ENCODE measurements at places on chromosomes 16 and 17.

DNA sequence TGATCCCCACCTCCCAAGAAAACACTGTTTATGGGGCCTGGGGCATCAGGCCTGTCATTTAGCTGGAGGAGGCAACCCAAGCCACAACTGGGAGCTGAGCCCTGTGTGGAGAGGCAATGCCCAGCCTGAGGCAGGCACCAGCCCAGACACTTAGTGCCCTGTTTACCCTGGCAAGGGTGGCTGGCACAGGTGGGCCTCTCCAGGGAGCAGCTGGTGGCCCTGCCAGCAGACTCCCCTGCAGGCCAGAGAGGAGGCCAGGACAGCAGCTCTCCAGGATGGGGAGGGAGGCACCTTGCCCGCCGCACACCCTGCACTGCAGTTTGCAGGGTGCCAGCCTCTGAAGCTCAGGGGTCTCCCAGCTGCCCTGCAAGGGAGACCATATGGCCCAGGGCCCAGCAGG lies 9.1 kb upstream of the TMEM92 start:
- DNase-seq: no peak

GRCh38 chr16:87314990-87315420 lies 2.2 kb downstream of the C16orf95 start:
- no peak for DNase-seq

DNA sequence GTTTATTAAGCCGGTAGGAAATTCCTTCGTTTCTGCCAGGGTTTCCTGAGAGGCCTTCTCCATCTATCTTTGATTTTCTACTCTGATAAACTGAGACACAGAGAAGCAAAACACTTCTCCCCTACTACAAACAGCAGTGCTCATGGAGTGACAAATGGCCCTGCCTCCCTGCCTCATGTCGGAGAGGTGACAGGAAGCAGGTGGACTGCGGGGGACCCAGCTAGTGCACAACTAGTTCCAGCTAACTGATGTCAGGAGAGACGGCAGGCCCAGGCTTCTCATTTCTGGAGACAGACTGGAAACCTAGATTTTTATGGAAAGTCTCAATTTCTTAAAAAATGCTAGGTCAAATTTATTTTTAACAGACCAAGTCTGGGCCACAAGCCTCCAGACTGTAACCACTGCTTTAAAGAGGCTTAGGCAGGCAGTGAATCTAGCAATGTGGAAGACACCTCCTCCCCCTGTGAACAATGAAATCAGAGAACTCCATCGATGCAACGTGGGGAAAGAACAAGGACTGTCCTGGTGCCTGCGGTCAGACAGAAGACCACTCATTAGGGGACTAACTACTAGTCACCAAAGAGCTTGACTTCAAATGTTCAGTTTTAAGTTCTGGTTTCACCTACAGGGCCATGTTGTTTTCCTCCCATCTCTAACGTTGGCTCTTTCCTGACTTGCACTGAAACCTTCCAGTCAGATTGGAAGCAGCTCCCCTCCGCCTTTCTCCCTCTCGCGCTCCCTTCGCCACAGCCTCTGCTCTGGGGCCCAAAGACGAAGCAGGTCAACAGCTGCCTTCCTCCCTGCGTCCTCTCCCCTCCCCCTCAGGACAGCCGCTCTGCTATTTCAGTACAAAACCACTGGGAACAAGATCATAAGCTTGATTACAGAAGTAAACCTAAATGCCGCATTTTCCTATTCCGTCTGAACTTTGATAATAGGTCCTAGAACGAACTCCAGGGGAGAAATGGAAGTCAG lies 17.6 kb downstream of the GTF3C1 start:
- DNase-seq: no peak

DNA sequence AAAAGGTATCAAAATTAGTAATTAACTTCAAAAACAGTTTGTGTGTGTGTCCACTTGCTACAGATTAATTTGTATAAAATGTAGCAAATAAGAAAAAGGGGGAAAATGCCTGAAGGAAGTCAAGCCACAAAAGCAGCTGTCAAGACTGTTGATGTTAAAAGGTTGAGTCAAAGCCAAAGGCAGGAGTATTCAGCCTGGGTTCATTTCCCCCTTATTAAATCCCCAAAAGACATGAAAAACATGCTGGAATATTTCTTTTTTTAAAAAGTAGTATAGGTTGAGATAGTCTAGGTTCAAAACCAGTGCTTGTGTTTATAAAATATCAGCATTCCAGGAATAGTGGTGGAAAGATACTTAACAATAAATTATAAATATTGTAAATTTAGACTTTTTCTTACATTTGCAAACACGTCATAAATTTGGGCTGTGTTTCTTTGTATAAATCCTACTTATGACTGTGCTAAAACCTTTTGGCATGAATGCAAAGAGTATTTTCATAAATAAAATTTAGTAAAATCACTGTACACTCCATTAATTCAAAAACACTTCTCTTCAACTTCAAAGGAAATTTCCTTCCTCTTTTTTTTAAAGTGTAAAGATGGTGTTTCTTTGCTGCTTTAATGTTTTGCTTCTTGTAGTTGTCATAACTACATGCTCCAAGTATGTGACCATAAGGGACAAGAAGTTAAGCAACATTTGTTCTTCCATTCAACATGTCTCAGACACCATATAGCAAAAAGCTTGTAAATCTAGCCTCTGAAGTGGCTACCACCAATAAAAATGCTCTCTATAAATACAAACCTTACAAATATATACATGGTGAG lies 72.0 kb downstream of the SKAP1 start:
- DNase-seq: no peak

DNA sequence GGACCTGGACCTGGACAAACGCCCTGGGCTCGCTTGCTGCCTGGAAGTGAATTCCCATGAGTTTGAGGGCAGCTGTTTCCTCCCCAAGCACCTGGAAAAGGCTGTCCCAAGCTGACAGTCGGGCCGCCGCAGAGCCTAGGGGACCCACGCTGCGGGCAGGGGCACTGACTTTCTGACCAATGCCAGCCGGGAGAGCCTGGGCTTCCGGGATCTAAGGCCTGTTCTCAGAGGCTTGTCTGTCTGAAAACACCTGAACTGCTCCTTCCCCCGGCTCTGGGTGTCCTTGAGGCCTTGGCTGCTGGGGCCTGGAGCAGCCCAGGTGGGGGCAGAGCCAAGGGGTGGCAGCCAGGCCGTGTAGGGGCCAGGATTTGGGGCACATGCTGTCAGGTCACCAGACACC lies 72.6 kb downstream of the LMF1 start:
- DNase-seq: no peak

DNA sequence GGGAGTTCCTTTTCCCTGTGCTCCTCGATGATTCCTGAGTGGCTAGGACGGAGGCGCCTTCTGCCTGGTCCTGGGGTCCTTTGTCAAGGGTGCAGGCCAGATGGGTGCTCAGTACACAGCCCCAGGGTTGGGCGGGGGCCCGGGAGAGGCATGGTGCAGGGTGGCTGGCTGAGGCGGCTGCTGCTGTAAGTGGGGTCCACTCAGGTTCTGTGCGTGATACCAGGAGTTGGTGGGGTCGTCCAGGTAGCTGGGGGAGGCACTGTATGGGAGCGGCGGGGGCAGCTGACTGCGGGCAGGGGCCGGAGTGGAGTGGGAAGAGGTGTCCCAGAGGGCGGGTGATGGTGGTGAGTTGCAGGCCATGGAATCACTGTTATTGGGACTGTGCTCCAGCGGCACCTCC lies 3.6 kb downstream of the DLX3 start:
- DNase-seq: no peak

DNA sequence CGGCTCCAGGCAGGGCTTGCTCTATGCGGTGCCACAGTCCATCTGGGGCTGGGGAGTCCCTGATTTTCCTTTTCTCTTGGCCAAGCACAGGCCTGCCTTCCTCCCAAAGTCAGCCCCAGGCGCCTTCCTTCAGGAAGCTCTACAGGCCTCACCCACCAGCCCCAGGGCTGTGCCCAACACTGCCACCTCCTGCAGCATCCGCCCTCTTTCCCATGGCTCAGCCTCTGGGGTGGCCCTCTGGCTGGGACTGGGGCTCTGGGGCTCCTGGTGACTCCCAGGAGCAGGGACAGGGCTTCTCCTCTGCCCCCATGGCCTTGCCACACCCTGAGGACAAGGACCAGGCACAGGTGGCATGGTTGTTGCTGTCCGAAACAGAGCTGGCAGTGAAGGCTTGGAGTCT lies 817 bp downstream of the ITGB4 start:
- no peak for DNase-seq

DNA sequence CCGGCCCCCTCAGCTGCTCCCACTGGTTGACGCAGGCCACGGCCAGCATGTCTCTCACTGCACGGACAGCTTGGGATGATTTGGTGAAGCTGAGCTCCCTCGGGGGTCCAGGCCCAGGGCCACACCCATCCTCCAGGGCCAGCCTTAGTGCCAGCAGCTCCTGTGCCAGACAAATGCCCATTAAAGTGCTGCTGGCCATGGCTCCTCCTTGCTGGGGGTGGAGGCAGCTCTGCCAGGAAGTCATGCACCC lies 2.5 kb downstream of the TRIM47 start:
- DNase-seq: no peak
